Chondrocyte (in vitro differentiated cells): ENCODE measurements at places on chromosomes 5 and 9.

GRCh38 chr5:116637149-116637740, 62.6 kb upstream of the SEMA6A start:
- H3K27ac ChIP-seq = no peak overlapping the region
- peaks cover 9% of the 10 kb centered on the region for H3K4me1 ChIP-seq
- no peak for DNase-seq
- no peak overlapping the region for H3K4me3 ChIP-seq
- no peaks in the 10 kb centered on the region for H3K36me3 ChIP-seq
- H3K27me3 ChIP-seq = no peaks in the 10 kb centered on the region

DNA sequence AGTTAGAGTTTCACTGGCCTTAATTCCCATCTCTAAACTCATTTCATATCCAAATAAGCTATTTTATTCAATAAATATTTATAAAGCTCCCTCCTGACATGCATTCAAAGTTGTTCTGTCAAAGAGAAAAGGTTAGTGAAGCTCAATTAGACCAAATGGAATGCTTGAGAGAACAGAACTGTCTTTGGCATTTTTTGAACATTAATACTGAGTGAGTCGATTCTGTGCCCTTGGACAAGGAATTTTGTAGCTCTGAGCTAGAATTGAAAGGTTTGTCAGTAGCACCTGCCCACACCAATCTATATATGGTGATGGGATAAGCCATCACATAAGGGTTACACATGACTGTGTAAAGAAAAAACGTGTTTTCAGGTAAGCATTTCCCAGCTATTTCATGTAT, 631.2 kb upstream of the CCNG1 start:
- no peaks in the 10 kb centered on the region for H3K4me1 ChIP-seq
- H3K36me3 ChIP-seq = no peaks in the 10 kb centered on the region
- H3K4me3 ChIP-seq = no peak overlapping the region
- peaks cover 5% of the 10 kb centered on the region for H3K27me3 ChIP-seq
- no peak for DNase-seq
- no peak overlapping the region for H3K27ac ChIP-seq

GRCh38 chr5:172574871-172575223, 66.2 kb upstream of the NEURL1B start:
- no peak for DNase-seq
- H3K4me1 ChIP-seq = peaks cover 6% of the 10 kb centered on the region
- H3K4me3 ChIP-seq = no peak overlapping the region
- no peak overlapping the region for H3K27ac ChIP-seq

DNA sequence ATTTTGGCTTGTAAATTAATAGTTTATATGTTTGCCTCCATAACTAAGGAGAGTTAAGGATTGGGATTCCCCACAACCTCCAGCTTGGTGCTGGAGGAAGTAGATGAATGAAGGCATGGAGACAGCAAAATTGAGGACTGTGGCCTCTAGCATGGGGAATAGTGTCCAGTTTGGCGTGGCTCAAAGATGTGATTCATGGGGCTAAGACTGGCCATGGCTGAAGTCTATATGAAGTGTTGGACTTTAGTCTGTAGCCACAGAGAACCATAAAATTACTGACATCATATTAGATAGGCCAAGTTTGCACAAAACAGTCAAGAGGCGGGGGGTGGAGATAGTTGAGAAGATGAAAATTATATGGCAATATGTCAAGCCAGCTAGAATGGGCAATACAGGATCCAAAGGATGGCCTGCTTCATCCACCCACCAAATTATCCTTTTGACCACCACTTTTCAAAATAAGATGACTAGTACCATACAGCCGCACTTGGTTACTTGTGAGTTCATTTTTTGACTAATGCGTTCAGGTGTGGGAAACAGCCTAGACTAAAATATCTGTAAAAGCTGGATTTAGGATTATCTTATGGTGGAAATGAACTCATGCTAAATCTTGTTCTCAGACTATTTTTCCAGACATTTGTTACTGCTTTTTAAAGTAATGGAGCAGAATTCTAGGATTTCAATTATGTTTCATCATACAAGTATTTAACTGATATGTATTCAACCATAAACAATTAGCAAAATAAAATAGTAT, 40.2 kb downstream of the ZNF474 start:
- no peak overlapping the region for H3K27ac ChIP-seq
- DNase-seq = no peak
- no peaks in the 10 kb centered on the region for H3K27me3 ChIP-seq

- H3K4me3 ChIP-seq = peak overlapping the region; percentile 49
- no peaks in the 10 kb centered on the region for H3K36me3 ChIP-seq
- H3K27ac ChIP-seq = peak overlapping the region; percentile 92
- H3K4me1 ChIP-seq = peaks cover 14% of the 10 kb centered on the region
- peak; percentile 97 for DNase-seq
Measured at GRCh38 chr9:129776938-129777768, 24.3 kb upstream of the PTGES start.

- DNase-seq = no peak
- H3K36me3 ChIP-seq = no peaks in the 10 kb centered on the region
- no peaks in the 10 kb centered on the region for H3K27me3 ChIP-seq
- H3K4me1 ChIP-seq = peaks cover 22% of the 10 kb centered on the region
- peak overlapping the region; percentile 2 for H3K27ac ChIP-seq
Measured at GRCh38 chr5:138696501-138696900, 56.7 kb upstream of the CTNNA1 start.
